ENCODE measurements at places on chromosomes 11 and 22.

DNA sequence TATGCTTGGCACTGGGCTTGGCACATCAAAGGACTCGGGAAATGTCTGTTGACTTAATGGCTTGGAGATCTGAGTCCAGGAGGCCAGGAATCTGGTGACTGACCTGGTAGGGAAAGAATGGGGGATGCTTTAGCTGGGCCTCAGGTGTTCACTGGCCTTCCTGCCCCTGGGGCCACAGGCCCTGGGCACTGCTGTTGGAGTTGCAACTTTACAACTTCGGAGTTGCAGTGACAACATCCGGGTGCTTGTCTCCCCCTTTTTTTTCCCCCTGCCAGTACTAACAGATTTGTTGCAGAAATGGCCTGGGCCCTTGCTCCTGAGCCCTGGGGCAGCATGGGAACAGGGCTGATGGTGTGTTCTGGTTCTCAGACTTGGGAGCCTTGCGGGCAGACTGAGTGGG lies 23.8 kb downstream of the OSBP2 start:
- no peak for DNase-seq

DNA sequence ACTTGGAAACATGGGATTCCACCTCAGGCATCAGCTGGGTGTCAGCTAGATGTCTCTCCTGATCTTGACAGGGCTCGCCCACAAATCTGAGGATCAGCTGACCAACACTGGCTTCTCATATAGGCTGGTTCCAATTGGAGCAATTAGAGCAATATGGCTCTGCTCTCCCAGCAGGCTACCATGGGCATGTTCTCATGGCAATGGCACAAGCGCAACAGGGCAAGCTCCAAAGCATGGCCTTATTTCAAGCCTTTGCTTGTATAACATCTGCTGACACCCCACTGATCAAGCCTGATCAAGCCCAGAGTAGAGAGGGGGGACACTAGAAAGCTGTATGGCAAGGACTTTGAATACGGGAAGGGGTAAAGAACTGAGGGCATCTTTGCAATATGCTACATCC lies 40.7 kb upstream of the SPATA19 start:
- no peak for DNase-seq

DNA sequence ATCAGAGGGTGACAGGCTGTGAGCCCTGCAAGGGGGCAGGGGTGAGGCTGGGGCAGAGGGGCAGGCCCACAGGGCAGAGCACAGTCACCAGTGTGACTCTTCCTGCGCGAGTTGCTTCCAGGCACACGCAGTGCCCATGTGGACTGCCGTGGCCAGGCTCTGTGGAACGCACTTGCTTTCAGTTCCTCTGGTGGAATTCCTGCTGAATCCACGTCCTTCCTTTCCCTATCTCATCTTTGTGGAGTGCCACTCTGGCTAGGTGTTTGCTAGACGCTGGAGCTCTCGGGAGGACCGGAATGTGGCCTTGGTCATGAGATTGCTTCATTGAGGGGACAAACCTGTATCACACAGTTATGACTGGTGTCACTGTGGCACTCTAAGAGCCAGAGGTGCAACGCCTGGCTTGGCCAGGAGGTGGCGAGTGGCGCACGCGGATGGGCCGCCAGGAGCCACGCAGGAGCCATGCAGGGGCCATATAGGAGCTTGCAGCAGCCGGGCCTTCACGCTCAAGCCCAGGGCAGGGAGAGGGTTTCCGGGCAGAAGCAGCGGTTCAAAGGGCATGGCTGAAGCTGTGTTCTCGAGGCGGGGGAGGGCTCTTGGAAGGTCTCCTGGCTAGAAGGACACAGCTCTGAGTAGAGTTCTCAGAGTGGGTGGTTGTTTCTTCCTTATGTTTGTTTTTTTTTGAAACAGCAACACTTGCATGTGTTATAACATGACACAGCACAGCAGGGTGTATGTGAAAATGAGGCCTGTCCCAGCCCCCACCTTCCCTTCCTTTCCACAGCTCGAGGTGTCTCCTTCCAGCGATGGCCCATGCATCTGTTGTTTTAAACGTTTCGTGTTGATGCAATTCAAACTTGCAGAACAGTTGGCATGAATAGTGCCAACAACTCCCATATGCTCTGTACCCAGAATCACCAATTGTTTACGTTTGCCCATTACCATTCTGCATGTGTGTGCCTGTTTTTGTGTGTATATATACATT lies 36.2 kb downstream of the TBC1D22A start:
- DNase-seq = peak; percentile 83

DNA sequence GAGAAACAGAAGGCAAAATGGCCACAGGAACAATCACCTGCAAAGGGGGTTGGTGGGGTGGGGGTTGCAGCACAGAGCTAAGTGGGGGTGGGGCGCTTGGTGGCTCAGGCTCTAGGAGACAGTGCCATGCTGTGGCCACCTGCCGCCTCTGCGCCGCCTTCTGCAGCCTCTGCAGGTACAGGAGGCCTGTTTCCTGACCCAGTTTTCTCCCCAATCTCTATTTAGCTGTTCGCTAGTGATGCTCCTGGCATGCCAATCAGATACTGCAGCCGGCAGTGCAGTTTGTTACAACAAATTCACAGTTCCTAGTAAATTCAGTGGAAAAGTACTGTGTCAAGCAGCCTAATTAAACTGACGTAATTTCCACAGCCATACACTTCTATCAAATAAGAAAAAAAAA lies 106.4 kb downstream of the SERGEF start:
- no peak for DNase-seq

- DNase-seq = peak; percentile 22
Measured at GRCh38 chr22:25403284-25403810, 161.1 kb upstream of the GRK3 start.

DNA sequence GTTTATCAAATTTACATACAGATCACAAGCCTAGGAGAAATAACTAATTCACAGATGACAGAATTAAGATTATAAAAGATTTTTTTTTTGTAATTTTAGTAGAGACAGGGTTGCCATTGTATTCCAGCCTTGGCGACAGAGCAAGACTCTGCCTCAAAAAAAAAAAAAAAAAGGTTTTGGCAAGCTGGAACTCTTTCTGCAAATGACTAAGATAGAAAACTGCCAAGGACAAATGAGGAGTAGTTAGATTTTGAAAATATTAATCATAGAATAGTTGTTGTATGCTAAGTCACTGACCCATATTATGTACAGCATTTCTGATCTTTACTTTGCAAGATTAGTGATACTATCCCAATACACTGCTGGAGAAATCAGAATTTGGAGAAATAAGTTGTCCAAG lies 99.2 kb downstream of the C11orf65 start:
- DNase-seq = no peak

DNA sequence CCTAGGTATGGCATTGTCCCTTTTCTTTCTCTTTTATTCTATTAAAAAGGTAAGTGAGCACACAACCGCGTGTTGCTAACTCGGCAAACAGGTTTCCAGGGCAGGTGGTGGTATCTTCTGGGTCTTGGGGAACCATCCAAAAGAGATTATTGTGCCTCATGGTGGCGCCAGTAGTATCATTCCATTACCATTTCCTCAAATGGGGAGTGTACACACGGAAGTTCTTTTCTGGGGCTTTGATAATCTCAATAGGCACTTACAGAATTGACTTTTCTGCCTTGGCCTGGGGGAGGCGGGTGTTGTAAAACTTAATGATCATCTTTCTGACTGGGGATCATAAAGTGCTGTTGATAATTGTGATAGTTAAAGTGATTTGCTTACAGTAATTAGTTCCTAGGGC lies 234.1 kb downstream of the KIRREL3 start:
- no peak for DNase-seq

GRCh38 chr11:13260963-13261588 lies 16.5 kb upstream of the BMAL1 start:
- DNase-seq = no peak

DNA sequence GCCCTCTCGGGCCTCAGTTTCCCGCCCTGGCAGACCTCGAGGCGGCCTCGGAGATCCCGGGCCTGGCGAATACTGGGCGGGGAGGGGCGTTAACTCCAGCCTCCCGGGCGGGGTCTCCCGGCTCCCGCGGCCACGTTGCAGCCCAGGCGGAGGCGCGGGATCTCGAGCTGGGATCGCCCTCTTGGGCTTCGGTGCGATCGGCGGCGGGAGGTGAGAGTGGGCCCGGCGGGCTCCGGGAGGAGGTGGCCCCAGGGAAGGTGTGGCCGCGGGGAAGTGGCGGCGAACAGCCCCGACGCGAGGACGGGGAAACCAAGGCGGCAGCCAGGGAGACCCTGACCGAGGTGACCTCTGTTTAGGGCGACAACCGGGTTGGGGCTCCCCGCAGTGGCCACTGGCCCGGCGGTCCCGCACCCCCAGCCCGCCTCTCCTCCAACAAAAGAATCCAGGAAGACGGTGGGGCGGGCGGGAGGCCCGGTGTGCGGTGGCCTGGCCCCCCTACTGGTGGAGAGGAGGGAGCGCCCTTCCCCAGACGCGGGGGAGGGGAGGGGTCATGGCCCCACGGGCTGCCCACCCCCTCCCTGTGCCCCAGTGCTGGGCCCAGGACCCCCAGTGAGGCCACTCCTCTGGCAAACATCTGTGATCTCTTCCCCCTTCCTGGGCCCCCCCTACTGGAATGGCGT lies at the start of gene PHETA2:
TSS of gene PHETA2 (plus strand) at position 117 of the 680 bp plus-strand sequence. CDS start 3,046 bp downstream, outside the sequence.
- peak; percentile 71 for DNase-seq

- no peak for DNase-seq
Measured at GRCh38 chr11:127039591-127039990, 39.0 kb upstream of the KIRREL3 start.

DNA sequence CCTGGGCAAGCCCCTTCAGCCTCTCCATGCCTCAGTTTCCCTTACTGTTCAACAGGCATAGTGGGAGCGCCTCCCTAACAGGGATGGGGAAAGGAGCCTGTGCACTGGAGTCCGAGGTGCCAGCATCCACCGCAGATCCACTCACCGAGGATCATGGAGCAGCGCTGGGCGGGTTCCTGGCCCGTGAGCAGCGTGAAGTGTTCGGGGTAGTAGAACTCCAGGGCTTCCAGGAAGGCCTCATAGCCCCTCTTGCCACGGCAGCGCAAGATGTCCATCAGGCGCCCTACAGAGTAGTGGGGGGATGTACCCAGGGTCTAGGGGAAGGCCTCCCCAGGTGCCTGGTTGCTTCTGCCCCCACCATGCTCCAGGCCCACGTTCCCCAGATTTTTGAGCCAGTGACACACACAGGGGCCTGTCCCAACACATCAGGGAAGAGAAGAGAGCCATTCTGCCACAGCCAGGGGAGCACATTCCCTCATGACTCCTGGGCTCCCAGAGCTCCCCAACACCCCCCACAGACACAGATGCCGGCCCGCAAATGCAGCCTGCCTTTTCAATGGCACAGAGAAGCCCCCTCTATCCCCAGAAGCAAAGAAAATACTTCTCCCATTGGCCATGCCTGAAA lies 1.3 kb downstream of the CARD10 start:
- DNase-seq = no peak

DNA sequence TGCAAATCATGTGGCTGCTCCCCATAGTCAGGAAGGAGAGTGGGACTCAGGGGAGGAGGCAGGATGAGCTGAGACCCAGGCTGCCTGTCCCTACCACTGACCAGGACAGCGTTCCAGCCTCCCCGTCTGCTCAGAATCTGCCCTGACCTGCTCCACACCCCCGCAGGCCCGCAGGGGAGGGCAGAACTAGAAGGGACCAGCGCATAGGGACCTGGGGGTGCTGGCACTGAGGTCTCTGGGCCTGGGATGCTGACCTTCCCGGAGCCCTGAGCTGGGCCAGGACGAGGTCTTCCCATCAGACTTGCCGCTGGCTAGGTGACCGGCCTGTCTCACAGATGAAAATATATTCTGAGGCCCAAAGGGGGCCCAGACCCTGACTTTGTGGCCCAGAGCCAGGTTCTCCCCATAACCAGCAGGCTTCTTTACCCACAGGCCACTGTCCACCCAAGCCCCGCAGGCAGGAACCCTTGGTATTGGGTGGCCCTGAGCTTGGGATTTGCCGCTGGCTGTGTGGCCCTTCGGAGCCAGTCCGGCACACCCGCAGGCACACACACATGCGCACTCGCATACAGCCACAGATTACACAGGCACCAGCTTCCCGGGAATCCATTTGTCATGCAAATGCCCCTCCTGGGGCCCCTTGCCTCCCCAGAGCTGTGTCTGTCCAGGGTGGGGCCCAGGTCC lies 13.8 kb upstream of the PIM3 start:
- no peak for DNase-seq

DNA sequence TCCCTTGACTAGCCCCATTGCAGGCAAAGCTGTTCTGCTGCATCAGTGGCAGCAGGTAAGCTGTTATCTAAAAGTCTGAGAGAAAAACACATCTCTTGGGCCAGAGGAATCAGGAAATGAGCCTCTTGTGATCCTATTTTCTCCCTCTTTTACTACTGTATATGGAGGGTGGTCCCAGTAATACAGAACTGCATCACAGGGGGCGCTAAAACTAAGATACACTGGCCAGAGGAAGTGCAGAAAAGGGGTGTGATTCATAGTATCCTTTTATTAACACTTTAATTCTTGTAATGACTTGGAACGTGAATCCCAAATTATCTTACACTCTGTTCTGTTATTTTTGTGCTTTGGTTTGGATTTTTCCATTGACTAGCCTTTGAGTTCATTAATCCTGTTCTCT lies 8.8 kb upstream of the MED17 start:
- DNase-seq = no peak

- no peak for DNase-seq
Measured at GRCh38 chr11:92391364-92391763, 166.7 kb downstream of the FAT3 start.
